ENCODE measurements at places on chromosomes 4 and X. TPM values are rescaled to one million over a fixed set of nuclear protein-coding genes. Genes with fewer than 3 reads are reported as not detected.

TMEM144 gene
- total RNA-seq = not detected

HSFX1 gene
- 0.67 TPM for total RNA-seq

TRPC3 gene
- 0.46 TPM for total RNA-seq

HOPX gene
- 93.2 TPM for total RNA-seq

ESX1 gene
- total RNA-seq = not detected

- DNase-seq = no peak
These were observed 298.9 kb upstream of the MAGEB16 start for GRCh38 chrX:35499071-35499862.

DNA sequence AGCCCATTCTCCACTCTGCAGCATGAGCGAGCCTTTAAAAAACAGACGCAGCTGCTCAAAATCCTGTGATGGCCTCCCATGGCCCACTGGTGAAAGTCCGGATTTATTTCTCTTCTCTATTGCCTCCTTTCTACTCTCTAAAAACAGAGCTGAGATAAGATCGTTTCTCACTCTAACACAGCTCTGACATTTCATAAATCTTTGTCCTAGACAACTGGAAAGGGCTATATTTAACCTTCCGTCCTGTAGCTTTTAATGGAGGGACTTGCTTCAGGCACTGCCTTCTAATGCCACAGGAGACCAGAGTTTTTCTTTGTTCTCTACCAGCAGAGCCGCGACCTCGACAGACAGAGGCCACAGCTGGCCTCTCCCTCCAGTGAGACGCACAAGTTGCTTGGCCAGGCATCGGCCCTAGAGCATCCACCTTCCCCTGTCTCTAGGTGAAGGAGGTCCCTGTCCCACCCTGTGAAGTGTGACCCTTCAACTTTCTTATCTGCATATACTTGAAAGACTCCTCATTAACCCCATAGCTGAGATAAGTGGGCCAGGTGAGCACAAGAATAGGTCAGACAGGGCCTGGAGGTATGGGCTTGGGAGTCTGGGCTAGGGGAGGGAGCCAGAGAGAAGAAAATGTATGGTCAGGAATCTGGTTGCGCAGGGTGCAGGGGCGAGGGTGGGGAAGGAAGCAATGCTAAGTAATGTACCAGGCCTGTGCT, 50.0 kb downstream of the RTL5 start:
- no peak for DNase-seq

GRCh38 chr4:15649914-15650545, 5.1 kb downstream of the FBXL5 start:
- peak; percentile 63 for DNase-seq

DNA sequence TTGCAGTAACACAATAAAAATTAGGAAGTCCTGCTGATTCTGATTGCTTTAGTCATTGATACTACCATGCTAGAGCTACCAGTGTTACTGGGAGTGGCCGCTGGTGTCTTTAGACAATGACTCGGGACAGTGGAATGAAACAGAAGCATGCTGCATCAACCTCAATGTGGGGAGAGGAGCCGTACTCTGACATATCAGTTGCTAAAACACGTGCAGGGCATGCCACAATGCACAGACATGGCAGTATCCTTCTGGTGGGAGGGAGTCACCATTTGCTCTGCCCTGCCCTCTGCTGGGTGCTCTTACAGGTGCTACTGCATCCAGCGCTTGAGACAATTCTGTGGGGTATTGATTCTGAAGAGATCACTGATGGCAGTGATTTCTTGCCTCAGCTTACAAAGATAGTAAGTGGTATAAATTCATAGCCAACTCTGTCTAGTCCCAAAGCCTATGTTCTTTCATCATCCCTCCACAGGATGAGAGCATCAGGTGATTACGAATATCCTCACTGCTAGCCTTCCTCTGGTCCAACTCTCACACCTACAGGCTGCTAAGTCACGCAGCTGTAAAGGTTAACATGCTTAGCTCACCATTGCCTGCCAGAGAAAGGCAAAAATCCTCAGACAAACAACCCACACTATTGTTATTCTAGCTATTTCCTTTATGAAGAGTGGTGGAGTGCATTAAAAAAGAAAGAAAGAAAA, 43.7 kb downstream of the NSG1 start:
- DNase-seq = peak; percentile 46

DNA sequence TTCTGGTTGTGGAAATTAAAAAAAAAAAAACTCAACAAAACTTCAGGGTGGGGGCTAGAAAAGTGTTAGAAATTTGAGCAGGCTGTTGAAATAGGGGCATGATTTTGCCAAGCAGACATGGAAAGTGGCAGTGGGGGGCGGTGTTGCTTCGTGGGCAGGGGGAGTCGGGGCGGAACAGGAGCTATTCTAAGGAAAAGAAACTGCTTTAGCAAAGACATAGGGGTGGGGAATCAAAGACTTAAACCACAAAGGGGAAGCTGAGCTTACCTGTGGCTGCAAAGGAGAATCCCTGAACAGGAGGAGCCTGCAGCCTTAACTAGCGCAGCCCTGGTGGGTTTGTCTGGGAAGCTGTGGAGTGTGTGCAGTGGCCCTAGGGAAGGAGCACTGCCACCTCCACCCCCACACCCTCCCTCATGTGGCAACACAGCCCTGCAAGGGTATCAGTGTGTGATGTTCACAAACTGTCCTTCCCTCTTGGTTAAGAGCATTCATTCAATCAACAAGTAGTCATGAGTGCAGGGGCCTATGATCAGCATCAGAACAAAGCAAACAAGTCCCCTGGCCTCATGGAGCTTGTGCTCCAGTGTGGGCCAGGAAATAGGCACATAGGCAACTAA, 20.5 kb downstream of the SEL1L3 start:
- DNase-seq = peak; percentile 39

DNA sequence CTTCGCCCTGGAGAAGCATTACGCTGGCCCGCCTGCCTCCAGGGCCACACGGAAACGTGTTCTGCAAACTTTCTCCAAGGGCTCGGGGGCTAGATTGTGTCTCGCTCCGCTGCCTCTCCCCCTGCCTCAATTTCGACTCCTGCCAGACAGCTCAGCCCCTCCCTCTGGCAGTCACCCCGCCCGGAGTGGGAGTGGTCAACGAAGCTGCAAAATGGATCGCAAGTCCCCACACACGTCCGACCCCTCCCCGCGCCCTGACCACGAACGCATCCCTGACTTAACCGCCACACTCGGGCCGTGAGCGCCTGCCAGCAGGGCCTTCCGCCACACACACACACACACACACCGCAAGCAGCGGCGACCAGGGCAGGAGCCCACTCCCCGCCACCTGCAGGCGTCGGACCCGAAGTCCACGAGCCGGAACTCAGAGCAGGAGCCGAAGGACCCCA, 47.0 kb upstream of the NKAP start:
- DNase-seq = peak; percentile 3

DNA sequence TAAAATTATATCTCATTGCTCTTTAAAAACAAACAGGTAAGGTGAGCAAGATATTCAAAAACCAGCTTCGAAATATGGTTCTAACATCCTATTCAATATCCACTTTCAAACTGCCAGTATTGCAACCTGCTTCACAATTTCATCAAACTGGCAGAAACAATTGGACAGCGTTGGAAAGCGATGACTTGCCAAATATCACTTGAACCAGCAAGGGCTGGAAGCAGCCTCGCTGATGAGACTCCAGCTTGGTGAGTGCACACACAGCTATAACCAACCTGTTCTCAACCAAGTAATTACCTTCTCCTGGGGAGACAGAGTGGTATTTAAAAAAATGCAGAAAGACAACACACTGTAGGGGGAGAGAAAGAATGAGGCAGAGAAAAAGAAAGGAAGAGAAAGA, 155.8 kb upstream of the RAI2 start:
- DNase-seq = no peak

GRCh38 chr4:141724646-141725045, 88.3 kb downstream of the IL15 start:
- DNase-seq = no peak
